ENCODE measurements at places on chromosomes 11 and 22.

- no peak for DNase-seq
Observed at GRCh38 chr11:68470304-68470811, 9.8 kb downstream of the PPP6R3 start.

- no peak for DNase-seq
Observed at GRCh38 chr11:17642980-17643379, 76.4 kb upstream of the MYOD1 start.

GRCh38 chr22:39985383-39986035, 9.2 kb upstream of the FAM83F start:
- no peak for DNase-seq

- DNase-seq = no peak
Observed at GRCh38 chr22:48666620-48667019, 1161.1 kb downstream of the BRD1 start.

- no peak for DNase-seq
Observed at GRCh38 chr11:125588505-125588904, 4.1 kb upstream of the STT3A start.

DNA sequence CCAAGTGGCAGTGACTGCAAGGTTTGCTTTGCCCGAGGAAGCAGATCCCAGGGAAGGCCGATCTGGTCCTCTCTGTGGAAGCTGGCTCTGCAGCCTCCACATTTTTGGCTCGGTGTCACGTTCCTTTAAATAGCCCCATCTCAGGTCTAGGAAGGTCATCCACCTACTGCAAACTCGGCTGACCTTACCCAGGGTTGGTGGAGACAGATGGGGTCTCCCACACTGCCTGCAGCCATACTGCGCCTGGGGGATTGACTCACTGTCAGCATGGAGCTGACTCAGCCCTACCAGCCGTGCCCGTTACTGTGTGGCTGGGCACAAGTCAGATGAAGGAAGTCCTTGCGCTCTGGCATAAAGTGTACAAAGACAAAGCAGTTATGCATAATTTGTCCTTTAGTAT, 16.9 kb downstream of the CDPF1 start:
- peak; percentile 67 for DNase-seq

DNA sequence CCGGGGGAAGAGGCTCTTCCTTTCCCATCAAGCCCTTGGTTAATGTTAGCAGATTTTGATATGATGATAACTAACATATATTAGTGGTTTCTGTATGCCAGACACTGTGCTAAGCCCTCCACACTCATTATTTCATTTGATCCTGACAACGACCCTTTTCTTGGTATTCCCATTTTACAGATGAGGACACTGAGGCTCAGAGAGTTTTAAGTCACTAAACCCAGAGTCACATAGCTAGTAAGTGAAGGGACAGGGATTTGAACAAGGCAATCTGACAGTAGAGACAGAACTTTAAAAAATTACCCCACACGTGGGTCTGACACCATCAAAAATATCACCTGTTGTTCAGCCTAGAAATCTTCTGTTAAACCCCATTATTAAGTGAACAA, 22.4 kb downstream of the POU2AF1 start:
- no peak for DNase-seq

DNA sequence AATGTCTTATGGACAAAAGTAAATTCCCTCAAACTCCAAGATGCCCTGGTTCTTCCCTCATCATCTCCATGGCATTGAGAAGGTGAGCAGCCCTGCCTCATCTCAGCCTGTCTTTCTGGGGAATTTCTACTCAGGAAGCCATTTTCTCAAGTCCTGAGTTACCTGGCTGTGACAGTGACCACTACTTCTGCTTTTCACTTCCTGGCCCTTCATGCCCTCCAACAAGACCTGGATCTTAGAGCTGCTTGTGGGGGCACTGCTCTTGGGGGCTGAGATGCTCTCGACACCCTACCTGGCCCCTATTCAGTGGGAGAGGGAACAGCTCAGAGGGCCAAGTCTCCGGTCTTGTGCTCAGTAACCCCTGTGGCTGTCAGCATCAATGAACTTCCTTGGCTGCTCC, 5.5 kb upstream of the IGSF22 start:
- no peak for DNase-seq

DNA sequence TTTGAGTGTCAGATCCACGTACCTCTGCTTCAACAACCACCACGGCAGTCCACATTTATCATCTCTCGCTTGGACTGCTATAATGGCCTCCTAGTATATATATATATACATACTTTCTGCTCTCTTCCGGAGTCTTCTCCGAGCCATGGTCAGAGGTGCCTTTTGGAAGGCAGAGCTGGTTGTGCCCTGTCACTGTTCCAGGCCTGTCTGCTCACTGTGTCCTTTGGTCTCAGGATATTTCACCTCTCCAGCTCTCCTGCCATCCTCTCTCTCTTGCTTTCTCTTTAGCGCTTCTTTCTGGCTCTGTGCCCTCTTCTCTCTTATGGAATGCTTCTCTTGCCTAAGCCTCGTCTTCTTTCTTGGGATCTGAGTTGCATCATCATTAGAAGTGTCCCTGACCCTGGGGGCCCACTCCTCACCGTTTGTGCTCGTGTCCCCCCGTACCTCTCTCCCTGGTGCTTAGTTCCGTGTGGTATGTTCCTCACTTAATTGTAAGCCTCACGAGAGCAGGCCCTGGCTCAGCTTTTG, 86.1 kb upstream of the RASSF10 start:
- no peak for DNase-seq
